ENCODE measurements at places on chromosomes 16 and 17. TPM values are rescaled to one million over a fixed set of nuclear protein-coding genes. Genes with fewer than 3 reads are reported as not detected.

Gene KCNH4
- total RNA-seq, result 0.25 TPM

Gene TEKT1
- total RNA-seq, result not detected

DNA sequence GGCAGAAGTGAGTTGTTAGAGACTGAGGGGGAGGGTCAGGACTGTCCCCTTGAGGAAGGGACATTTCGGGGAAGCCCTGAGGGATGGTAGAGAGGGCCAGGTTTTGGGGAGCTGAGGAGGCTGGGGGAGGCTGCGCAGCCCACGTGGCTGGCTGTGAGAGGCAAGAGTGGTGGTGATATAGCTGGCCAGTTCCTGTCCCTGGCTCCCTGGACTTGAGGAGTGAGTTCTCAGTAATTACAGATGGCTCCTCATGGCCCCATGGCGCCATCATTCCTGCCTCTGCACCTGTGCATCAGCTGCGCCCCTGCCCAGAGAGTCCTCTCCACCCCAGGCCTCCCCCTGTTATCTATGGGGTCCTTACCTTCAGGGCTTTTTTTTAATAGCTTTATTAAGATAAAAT lies 30.3 kb downstream of the MPRIP start:
- H3K27me3 ChIP-seq, result no peaks in the 10 kb centered on the region
- no peak overlapping the region for H3K4me3 ChIP-seq
- H3K36me3 ChIP-seq, result peaks cover 32% of the 10 kb centered on the region
- no peak for DNase-seq

DNA sequence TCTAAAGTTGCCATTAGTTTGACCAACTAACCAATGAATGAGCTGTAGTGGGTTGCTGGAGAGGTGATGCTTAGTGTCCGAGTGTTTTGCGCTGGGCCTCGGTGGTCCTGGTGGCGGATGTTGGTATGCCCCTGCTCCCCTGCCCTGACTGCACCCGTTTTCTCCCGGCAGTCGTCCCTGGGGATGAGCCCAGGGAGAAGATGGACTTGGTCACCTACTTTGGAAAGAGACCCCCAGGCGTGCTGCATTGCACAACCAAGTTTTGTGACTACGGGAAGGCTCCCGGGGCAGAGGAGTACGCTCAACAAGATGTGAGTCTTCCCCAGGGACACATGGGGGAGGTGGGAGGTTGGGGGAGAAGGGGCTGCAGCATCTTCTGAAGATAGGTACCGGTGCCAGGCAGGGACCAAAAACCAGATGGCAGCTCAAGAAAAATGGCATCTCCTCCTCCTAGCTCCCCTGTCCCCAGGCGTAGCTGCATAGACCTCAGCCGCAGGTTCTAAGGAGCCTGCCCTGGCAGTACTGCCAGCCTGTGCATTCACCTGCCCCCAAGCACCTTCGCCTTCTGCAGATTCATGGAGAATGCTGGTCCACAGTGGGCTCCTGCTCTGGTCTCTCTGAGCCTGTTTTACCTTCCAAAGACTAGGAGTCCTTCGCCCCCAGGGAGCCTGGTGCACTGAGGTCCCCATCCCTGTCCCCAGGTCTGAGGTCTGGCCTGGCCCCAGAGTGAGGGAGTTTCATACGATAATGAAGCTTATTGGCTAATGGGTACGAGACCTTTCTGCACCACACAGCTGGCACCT lies 5.3 kb downstream of the CNP start:
- H3K27me3 ChIP-seq, result no peaks in the 10 kb centered on the region
- H3K4me1 ChIP-seq, result peaks cover 28% of the 10 kb centered on the region
- H3K4me3 ChIP-seq, result no peak overlapping the region

DNA sequence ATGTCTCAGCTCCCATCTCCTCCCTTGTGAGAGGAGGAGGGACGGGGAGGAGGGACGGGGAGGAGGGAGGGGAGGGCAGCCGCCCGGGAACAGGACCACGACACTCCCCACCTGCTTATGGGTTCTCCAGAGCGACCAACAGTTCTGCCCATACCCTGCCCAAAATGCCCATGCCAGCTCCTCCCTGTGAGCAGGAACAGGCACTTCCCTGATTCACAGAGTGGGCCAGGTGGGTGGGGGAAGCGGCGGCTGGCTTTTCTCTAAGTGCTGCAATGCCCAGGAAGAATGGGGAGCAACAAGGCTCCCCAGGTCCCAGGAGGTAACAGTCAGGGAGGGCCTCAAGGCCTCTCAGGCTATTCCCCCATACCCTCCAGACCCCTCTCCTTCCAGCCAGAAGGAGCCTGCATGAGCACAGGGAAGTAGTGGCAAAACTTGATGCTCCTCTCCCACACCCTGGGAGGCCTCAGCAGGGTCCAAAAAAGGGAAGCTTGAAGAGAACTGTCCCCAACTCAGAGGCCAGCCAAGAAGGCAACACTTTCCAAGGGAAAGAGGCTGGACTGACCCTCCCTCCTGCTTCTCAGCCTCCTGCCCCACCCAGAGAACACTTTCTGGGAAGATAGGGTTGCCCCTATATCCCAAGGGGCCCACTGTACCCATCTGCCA lies 53.8 kb downstream of the MYO18A start:
- H3K4me3 ChIP-seq, result no peak overlapping the region
- no peak for DNase-seq
- H3K4me1 ChIP-seq, result peaks cover 29% of the 10 kb centered on the region
- no peak overlapping the region for H3K27ac ChIP-seq
- no peaks in the 10 kb centered on the region for H3K27me3 ChIP-seq
